ENCODE measurements at places on chromosomes 11 and 22.
A peak's percentile ranks its signal among the peaks of the same experiment; 100 is the strongest.

- no peak for DNase-seq
These were observed 157.6 kb downstream of the FCHSD2 start for GRCh38 chr11:72984453-72985077.

DNA sequence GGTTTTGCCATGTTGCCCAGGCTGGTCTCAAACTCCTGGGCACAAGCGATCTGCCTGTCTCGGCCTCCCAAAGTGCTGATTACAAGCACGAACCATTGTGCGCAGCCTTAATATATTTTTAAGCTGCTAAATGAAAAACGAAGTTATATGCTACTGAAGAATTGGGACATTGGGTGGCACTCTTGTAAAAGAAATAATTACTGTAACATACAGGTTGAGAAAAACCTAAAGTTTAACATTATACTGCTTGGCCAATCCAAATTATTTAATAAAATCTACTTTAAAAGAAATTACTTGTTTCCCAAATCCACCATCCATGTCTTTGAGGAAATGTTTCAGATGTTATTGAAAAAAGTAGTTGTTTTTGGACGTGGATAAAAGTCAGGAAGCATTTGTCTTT lies 37.9 kb upstream of the ARHGAP32 start:
- DNase-seq = no peak

- DNase-seq = no peak
These were observed 284.4 kb upstream of the B3GAT1 start for GRCh38 chr11:134696455-134696854.

DNA sequence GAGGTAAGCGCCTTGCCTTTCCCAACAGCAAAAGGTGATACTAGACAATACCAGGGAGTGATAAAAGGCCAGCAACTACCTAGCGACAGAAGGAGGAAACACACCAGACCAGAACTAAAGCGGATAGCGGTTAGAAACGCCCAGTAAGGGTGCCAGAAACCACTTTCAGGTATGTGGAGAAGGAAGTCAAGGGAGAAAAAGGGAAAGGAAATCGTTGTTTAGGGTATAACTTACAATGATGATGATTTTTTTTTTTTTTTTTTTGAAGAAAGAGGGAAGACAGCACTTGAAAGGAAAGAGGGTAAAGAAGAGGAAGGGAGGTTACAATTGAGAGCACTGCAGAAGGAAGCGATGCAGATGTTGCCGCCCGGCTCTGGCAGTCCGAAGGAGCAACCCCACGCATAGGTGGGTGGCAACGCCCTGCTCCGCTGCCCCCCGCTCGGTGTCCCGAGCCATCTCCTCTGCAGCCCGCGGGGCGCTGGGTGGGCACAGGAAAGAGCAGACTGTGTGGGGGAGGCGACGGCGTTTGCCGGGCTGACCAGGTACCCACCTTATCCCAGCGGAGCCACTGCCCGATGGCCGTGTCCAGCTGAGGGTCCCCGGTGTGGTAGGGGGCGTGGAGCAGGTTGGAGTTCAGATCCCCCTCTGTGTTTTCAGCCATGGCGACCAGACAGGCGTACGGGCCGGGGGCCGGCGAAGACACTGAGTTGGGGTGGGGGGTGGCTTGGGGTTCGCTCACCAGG lies 561 bp downstream of the PGM2L1 start:
- DNase-seq = peak; percentile 21

DNA sequence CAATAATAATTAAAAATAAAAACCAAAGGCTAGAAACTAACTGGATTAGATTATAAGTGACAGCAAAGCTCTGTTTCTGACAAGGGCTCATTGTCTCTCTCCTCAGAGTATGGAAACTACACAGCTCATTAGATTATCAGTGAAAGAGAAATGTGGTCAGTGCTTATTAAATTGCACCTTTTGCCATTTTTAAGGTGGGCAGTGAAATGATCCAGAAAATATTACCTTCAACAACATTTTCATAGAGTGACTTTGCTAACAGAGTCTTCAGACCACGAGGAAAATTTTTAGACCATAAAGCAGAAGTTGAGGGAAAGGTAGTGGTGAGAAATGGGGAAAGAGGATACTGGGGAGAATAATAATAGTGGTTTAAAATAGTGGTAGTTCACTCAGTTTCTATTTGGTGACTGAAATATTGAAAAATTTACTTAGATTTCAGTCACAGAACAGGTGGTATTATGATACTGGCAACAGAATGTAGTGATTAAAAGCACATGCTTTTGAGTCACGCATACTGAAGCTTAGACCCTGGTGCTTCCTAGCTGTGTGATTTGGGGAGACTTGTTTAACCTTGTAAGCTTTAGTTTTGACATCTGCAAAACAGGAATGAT lies 684.0 kb upstream of the CCDC90B start:
- no peak for DNase-seq

DNA sequence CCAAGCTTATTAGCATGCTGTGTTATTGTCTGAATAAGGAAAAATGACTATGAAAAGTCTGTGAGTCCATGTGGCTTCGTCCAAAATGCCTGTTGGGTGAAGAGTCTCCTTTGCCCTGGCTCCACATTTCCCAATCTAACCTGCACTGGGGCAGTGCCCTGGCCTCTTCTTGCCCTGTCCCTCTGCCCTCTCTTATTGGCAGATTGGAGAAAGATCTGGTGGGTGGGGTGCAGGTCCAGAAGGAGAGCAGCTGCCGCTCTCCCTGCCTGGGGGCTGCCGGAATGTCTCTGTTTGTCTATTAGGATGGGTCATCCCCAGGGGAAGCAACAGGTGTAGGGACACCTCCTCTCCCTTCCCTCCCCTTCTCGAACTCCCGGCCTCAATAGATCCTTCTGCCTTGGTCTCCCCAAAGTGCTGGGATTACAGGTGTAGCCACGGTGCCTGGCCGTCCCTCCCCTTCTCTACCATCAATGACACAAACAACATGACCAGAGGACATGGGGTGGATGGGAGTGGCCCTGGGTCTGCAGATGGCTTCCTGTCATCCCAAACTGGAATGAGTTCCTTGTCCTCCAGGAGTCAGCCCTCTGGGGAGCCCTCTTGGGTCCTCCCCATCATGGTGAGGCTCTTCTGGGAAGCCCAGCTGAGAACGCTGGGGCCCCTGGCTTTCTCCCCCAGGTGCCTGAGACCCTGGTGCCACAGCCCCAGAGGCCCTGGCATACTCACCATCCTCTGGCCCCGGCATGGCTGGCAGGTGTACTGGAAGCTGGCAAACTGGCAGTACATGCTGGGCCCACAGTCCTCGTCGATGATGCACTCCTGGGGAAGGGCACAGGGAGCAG lies 40.5 kb downstream of the DKK3 start:
- no peak for DNase-seq

DNA sequence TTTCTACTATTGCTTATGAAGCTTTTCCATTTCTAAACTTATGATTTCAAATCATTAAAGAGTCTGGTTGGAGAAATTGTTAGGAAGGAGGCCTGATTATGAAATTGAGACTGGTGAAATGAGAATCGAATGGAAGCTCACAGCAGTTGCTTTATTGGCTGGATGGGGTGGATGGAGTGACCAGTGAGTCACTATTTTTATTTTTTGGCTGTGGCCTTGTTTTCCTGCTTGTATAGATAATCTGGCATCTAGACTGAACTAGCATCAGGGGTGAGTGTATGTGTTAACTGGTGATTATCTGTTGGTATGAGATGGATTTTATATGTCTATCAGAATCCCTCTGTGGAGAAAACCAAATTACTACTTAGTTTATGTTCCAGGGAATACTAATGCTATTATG lies 36.2 kb downstream of the UVRAG start:
- no peak for DNase-seq

GRCh38 chr11:70397983-70398833 lies at the start of gene CTTN:
TSS of gene CTTN (plus strand) at chr11:70398529. CDS start at chr11:70407298, 8,769 bp downstream.
- peak; percentile 79 for DNase-seq

DNA sequence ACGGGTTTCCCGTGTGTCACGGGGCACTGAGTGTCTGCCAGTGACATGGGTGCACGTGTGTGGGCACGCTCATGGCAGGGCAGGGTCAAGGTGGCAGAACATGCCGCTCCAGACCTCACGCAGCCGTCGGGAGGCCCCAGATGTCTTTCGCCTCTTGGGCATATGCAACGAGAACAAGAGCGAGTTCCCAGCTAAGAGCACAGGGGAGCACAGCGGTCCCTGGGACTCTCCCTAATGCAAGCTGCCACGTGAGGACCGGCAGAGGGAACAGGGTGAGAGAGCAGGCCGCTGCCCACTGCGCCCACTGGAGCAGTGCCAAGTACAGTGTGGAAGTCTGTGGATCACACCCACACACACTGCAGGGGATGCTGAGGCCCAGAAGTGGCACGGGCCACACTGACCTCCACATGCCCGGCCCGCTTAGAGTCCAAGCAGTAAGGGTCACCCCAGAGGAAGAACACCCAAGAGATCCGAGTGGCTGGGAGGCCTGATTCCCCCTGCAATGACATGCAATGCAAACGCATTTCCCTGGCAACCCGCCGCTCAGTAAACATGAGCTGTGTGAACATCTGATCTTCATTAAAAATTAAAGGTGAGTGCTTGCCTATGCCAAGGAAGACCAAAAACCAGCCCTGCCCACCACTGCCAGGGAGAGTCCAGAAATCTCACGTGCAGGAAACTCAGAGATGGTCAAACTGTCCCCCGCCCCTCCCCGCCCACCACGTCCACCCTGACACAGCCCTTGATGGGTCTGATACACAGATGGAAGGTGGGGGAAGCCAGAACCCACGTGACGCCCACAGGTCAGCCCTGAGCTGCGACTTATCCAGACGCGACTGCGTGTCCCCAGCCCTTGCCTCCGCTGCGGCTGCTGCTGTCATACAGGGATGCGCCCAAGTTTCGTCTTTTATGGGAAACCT lies 11.7 kb downstream of the CERK start:
- no peak for DNase-seq

GRCh38 chr11:68116126-68116525 lies 5.1 kb downstream of the CHKA start:
- no peak for DNase-seq

DNA sequence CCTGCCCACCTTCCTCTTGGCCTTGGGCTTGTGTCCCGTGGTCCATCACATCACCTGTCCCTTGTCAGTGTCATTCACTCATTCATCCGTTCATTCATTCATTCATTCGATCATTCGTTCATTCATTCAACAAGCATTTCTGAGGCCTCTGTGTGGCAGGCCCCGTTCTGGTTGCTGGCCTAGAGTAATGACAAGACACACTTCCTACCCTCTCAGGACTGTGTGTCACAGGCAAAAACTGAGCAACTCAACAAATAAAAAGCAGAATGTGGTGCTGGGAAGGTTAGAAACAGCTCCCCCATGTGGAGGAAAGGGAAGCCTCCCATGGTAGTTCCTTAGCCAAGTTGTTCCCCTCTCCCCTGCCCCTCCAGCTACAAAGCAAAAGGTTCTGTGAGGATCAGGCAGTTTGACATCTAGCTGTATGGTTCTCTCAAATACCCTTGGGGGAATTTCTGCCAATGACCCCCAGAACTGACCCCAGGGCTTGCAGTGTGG lies 1.6 kb upstream of the OMP start:
- peak; percentile 41 for DNase-seq

DNA sequence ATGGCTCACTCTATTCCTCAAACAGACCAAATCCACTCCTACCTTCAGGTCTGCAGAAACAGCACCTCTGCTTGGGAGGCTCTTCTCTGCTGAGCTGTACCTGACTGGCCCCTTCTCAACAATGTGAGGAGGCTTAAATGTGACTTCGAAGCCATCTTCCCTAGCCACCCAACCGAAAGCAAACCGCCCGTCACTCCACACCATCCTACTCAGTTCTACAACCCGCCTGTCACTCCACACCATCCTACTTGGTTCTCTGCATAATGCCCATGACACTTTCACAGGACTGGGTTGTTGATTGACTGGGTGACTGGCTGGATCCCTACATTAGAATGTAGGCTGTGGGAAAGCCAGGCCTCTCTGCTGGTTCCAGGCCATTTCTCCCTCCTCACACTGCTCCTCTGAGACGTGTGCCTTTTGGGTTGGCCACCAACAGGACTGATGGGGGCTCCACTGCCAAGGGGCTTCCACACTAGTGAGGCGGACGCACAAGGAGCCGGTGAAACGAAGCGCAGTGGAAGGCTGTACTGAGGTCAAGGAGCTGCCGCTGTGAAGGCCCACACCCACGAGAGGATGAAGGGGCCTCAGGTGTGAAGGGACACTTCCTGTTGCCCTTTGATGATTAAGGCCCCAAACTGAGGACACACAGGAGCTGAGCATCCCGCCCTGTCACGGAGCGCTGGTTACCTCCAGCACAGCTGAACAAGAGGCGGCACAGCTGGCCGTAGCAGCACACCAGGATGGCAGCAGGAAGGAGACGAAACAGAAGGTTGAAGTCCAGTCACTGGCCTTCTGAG lies 47.5 kb upstream of the SPATA19 start:
- no peak for DNase-seq

- no peak for DNase-seq
These were observed 86.4 kb upstream of the SHISAL1 start for GRCh38 chr22:44398856-44399837.

- DNase-seq = no peak
These were observed 7.8 kb upstream of the P4HA3 start for GRCh38 chr11:74319139-74319816.

DNA sequence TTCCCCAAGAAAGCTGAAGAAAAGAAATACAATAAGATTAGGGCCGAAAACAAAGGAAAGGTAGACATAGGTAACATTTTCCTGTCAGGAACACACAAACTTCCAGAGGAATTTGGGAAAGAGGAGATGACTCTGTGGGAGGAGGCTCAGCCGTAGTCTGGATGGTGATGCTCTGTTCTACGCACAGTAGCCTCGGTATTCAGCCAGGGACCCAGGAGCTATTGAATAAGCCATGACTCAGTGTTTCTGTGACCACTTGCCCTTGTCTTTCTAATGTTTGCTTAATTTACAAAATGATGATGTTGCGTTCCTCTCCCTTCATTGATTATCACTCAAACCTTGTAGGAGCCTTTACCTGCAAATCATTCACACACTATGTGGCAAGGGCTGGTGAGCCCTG lies 745.0 kb downstream of the NTM start:
- DNase-seq = no peak

GRCh38 chr11:23653071-23653675 lies 792.9 kb upstream of the CCDC179 start:
- DNase-seq = no peak

- no peak for DNase-seq
These were observed 68.1 kb downstream of the CDKN1C start for GRCh38 chr11:2817431-2817830.

Data from HepG2 (cell line).